NCI-H524 (cell line): ENCODE measurements at places on chromosomes 3 and 15.

- peak; percentile 58 for DNase-seq
Observed at GRCh38 chr3:56702490-56703315, 19.6 kb upstream of the TASOR start.

GRCh38 chr3:55367384-55367783 is 119.7 kb downstream of the WNT5A start:
- no peak for DNase-seq

GRCh38 chr15:73800662-73801345 is 47.7 kb upstream of the INSYN1 start:
- DNase-seq: peak; percentile 30

DNA sequence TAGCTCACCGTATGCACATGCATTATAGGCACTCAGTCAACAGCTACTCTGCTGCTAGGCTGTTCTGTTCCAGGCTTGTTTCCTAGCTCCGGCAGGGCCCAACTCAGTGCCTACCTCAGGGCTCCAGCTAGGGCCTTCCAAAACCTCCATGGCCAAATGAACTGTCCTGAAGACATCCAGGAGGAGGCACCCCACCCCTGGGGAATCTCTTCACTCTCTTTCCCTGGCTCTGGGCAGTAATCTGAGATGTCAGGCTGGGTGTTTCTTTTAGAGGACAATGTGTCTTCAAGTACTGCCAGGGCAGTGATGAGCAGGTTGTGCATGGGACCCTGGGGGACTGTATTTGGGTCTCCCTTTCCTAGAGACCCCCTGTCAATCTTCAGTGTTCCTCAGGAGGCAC is 38.3 kb upstream of the TPM1 start:
- no peak for DNase-seq

GRCh38 chr15:73019601-73020146 is 32.6 kb upstream of the NEO1 start:
- DNase-seq: no peak

DNA sequence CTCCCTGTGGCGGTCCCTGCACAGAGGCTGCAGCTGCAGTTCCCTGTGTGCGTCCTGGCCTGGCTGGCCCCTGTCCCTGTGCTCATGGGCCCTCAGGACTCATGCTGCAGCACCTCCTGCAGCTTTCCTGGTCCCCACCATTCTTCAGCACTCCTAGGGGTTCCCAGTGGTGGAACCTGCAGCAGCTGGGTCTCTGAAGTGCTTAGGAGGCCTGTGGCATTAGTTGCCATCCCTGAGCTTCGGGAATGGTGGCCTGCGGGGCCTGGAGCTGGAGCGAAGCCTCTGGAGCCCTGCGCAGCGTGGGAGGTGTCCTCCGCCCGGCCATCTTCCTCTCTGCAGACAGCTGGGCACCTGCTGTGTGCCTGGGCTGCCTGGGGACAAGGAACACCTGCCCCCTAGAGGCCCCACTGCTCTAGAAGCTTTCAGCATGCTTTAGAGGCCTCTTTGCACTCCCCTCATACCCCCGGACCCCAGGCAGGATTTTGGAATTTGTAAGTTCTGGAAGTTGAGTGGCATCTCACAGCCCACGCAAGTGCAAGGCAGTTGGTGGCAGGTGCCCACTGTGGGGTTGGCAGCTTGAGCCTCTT is 13.1 kb downstream of the PLXNA1 start:
- DNase-seq: no peak

DNA sequence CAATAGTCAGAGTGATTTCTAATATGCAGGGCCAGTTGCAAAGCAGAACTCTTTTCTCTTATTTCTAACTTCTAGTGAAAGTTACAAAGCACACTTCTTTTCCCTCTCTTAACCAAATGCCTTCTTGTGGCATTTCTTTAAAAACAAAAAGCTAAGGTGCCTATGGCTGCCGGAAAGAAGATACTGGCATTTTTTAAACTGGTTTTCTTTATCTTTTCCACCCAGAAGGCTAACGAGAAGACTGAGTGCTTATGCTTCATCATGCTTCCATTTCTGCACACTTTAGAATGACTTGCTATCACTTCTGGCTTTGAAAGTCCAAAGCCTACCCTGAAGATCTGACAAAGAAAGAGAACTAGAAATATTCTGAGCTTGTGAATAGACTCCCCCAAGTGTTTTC is 141.3 kb downstream of the P2RY1 start:
- DNase-seq: no peak

- DNase-seq: peak; percentile 82
Observed at GRCh38 chr3:24137958-24138875, 193.1 kb downstream of the NR1D2 start.

DNA sequence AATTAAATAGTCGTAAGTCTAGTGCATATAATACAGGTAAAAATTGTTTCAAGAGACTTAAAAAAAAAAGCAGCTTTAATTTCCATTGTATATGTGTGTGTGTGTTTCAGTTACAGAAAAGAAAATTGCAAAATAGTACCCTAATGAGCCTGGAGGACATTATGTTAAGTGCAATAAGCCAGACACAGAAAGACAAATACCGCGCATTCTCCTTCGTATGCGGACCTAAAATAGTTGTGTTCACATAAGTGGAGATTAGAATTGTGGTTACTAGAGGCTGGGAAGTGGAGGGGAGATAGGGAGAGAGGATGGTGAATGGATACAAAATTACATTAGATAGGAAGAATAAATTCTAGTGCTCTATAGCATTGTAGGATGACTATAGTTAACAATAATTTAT is 3.6 kb downstream of the MESD start:
- DNase-seq: no peak

DNA sequence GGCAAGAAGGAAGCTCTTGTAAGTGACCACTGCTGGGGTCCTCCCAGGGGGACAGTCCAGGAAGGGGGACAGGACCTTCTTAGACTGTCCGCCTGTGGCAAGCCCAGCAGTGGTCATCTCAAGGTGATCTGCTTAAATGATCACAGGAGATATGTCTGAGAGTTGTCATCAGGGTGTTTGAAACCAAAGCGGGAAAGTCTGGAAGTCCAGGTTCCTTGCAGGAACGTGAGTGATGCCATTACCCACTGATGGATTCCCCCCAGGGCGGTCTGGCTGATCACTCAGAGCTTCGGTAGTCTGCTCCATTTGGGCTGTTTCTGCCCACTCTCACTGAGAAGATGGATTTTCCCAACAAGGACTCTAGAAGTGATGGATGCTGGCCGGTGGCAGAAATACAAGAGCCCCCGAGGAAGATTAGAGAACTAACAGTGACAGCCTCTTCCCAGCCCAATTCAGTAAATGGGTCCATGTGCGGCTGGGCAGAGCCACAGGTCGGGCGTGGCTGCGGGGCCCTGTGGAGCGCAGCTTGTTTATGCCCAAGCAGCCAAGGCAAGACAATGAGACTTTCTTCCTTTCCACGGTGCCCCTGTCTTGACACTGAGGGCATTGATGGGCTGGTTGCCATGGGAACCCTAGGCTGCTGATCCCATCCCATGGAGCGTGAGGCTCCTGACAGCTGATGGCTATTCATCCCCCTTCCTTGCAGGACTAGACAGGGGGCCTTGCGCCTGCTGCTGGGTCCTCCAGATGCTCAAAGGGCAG is 9.5 kb downstream of the PCSK6 start:
- peak; percentile 13 for DNase-seq
